ENCODE measurements at places on chromosomes 5 and 9.

DNA sequence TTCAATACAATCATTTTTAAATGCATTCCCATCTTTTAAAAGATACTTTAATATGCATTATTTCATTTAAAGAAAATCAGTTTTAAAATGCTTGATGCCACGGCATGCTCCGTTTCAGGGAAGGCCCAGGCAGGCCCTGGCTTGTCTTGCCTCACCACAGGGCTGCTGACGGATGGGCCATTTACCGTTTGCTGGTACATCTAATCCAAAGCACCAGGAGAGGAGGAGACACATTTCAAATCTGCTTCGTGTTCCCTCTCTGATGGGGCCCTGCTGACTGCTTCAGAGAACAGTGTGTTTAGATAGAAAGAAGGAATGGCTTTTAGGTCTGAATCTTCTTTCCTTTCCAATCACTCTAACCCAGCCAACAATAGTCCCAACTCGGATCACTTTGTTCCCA, 185.2 kb downstream of the DCP2 start:
- DNase-seq: no peak

DNA sequence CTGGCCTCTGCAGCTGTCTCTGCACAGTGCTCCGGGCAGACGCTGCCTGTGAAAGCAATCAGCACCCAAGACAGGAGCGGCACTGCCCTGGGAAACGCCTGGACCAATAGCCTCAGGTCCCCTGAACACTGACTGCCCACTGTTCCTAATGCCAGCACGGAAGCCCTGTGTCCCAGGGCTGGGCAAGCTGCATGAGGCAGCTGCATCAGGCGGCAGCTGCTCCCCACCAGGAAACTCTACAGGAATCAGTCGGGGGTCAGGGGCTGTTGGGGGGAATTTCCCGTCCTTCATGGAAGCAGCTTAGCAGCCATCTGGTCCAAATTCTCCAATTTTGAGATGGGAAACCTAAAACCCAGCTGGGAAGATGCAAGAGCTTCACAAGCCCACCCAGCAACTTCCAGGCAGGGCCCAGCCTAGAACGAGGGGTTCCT, 118.6 kb downstream of the VAV2 start:
- DNase-seq: no peak

GRCh38 chr5:41815663-41816229, 54.5 kb downstream of the OXCT1 start:
- no peak for DNase-seq

DNA sequence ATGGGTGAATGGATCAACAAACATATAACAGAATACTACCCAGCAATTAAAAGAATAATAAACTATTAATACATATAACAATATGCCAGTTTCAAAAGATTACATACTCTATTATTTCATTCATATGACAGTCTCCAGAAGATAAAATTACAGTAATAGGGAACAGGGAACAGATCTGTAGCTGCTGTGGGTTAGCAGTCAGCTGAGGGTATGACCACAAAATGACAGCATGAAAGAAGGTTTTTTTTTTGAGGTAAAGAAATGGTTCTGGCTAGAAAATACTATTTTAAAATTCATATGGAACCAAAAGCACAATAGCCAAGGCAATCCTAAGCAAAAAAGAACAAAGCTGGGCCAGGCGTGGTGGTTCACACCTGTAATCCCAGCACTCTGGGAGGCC, 73.0 kb upstream of the NR5A1 start:
- no peak for DNase-seq

GRCh38 chr5:6081727-6082210, 296.6 kb downstream of the MED10 start:
- DNase-seq: no peak

DNA sequence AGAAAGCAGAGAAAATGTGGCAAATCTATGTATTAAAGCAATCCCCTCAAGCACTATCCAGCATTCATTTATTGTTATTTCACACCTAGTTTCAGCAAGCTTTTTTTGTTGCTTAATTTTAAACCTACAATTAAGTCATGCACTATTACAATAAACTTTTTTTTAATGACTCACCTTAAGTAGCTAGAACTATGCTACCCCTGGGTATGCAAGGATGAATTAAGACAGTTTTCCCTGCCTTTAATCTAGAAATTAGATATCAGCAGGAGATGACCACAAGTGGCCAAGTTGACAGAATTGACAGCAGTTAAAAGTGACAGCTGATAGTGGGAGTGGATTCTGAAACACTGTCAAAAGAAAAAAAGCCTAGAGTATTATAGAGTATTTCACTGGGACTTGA, 20.0 kb downstream of the ITGA1 start:
- DNase-seq: no peak

DNA sequence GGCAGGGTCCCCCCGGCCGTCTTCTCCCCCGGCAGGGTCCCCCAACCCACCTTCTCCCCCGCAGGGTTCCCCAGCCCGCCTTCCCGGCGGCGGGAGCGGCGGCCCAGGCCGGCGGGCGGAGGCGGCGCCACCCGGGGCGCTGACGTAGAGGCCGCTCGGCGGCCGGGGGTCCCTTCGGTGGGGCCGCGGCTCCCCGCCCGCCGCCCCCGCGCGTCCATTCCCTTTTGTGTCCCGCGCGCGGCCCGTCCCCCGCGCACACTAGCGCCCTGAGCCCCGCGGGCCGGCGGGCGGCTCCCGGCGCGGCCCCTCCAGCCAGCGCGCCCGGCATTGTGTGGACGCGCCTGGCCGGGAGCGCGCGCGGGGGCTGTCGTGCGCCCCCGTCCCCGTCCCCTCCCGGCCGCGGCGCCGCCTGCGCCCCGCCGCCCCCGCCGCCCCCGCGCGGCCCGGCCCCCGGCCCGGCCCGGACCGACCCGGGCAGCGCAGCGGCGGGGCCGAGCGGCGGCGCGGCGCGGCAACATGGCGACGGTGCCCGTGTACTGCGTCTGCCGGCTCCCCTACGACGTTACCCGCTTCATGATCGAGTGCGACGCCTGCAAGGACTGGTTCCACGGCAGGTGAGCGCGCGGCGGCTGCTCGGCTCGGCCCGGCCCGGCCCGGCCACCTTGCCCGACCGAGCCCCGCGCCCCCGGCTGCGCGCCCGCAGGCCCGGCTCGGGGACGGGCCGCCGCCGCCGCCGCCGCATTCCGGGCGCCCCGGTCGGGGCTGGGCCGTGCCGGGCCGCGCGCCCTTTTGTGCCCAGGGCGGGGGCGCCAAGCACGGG, at the start of gene PHF2:
PHF2 (plus strand) TSS at position 327 of the 820 bp plus-strand sequence; CDS start at position 517, 190 bp downstream.
- DNase-seq: no peak

DNA sequence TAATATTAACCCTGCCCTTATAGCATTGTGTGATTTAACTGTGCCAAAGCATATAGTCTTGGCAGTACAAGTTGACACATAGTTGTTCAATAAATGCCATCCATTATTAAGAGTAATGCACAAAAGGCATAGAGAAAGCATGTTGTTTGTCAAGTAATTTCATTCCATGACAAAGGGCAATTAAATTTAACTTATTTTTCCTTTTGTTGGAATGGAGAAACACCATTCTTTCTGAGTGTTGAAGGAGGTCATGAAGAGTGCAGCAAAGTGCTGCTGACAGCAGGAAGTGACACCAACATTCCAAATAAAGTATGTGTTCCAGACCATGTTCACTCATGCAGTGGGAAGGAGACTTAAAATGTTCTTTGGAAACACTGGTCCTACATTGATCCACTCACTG, 29.1 kb downstream of the ANKDD1B start:
- DNase-seq: no peak

DNA sequence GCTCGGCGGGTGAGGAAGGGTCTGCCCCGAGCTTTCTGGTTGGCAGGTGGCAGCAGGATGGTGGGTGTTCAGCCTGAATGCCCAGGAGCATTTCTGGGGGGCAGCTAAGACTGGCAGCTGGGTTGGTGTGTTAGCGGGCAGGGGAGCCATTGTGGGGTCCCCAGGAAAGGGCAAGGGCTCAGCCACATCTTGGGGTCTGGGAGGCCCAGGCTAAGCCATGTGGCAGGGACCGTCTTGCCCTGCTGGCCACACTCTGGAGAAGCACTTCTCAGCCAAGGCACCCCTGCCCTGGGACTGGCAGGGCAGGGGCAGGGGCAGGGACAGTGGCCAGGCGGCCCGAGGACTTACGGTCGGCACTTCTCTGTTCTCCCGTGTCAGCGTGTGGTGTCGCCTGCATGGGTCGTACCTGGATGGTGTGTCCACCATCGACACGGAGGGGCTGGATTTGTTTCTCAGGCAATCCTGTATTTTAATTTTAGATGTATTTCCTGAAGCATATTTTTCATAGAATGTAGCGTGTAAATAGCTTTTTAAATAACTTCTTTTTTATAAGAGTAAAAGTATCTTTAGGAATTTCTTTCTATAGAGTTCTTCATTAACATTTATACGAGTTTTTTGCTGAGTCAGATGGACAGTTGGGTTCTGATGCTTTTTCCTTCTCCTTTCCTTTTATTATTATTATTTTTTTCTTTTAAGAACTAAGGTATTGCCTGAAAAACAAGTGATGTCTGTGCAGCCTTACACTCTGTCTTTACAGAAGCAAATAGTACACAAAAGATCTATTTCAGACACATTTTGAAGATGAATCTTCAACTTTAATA, 102.0 kb downstream of the PHF2 start:
- no peak for DNase-seq

DNA sequence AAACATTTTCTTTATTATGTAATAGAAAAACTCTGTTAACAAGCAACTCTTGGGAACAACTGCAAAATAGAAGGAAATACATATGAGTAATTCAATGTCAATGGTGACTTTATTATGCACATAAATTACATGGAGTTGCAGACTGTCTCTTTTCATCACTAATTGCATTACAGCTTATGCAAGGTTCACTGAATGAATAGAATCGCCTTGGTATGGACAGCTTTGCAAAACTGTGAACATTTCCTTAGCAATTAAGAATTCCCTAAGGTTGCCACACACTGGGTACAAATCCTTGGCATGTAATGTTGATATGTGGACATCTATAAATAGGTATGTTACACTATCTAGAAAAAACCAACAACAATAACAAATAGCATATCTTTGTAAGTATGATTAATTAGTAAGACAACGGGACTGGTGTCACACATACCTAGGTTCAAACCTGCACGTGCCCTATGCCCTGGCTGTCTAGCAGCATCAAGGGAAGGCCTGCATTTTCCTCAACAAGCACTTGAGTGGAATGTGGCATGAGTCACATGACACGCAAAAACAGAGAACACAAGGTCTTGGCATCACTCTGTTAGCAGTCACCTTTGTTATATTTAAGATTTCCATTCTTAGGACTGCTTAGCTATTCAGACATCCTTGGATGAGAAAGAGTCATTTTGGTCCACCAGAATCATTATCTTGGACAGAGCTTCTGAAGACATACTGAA, 263.9 kb downstream of the CTNND2 start:
- no peak for DNase-seq

GRCh38 chr5:75513841-75514240, 2.1 kb downstream of the POLK start:
- DNase-seq: no peak

- no peak for DNase-seq
Measured at GRCh38 chr5:132498152-132498551, 7.6 kb upstream of the IRF1 start.

- DNase-seq: peak; percentile 23
Measured at GRCh38 chr5:72366324-72366976, 46.3 kb downstream of the PTCD2 start.

DNA sequence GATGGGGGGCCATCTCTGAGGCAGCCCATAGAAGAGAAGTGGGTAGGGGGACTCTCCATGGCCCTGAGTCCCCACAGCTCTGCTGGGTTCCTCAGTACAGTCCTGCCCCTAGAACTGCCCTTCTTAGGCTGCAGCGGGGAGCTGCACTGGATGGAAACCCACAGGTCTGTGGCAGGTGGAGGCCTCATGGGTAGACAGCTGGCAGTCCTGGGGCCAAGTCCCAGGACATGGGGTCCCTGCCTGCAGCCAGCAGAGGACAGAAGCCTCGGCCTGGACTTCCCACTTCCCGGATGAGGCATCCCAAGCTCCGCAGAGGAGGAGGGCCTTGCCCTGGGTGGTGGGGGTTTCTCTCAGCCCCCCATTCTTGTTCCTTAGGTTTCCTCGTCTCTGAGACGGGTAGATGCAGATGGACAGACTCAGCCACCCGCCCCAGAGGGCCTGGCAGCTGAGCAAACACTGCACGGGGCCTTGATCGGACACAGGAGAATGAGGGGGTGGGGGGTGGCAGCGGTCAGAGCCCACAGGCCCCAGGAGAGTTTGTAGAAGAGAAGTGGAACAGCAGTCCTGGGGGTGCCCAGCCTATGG, 153.8 kb downstream of the C9orf50 start:
- DNase-seq: no peak

DNA sequence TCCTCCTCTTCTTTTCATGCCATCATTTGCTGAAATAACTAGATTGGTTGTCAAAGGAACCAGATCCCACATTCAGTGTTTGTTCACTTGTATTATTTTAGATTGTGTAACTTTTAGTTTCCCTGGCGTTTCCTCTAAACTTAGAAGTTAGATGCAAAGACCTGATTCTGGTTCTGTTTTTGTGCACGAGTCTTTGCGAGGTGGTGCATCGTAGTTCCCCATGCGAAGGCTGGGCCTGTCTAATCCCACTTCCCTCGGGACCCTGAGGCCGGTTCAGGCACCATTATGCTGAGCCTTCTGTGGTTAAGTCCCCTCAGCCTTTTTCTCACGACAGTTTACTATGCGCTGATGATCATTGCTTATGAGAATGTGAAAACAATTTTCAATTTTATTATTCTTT, 219.1 kb upstream of the OTULINL start:
- DNase-seq: no peak

DNA sequence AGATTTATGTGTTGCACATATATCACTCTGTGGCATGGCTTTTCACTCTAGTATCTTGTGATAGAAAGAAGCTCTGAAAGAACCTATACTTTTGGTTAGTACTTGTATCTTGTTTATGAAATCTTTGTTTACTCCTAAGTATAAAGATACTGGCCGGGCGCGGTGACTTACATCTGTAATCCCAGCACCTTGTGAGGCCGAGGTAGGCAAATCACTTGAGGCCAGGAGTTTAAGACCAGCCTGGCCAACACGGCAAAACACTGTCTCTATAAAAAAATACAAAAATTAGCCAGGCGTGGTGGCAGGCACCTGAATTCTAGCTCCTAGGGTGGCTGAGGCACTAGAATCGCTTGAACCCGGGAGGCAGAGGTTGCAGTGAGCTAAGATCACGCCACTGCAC, 128.7 kb downstream of the FBXO38 start:
- no peak for DNase-seq

- DNase-seq: no peak
Measured at GRCh38 chr5:152058267-152058666, 133.6 kb upstream of the GLRA1 start.

DNA sequence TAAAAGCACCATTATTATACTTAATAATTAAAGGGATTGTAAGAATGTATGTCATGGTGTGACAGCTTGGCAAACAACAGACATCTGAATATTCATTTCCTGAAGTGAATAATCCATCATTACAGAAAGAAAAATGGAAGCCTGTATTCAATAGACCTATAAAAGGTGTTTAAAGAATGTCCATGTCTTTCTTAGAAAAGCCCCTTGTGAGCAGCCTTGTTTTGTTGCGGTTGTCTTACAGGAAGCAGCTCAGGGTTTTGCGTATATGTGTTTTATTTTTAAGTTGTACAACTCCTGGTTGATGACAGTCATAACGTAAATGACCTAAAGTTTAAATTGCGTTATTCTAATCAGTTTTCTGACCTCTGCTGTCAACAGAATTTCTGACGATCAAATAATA, 53.8 kb downstream of the CAST start:
- no peak for DNase-seq
